ENCODE measurements at places on chromosomes 3 and 15.

GRCh38 chr3:114454551-114455251 is 160.9 kb downstream of the TIGIT start:
- DNase-seq: no peak

GRCh38 chr3:12994607-12995388 is 78.4 kb downstream of the IQSEC1 start:
- peak; percentile 34 for DNase-seq

- no peak for DNase-seq
Measured at GRCh38 chr3:16801223-16801622, 83.5 kb upstream of the PLCL2 start.

DNA sequence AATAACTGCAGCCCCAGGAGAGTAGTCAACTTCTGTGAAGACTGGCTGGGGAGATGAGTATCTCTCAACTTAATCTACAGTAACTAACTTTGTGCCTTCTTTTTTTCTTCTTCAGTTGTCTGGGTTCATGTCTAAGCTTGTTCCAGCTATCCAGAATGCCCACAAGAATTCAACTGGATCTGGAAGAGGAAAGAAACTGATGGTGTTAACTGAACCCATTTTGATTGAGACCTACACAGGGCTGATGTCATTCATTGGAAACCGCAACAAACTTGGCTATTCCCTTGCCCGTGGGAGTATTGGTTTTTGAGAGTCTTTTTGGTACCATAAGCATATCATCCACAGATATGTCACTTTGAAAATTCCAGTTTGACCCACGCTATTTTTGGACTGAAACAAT is 148.7 kb downstream of the TPRG1 start:
- DNase-seq: no peak

DNA sequence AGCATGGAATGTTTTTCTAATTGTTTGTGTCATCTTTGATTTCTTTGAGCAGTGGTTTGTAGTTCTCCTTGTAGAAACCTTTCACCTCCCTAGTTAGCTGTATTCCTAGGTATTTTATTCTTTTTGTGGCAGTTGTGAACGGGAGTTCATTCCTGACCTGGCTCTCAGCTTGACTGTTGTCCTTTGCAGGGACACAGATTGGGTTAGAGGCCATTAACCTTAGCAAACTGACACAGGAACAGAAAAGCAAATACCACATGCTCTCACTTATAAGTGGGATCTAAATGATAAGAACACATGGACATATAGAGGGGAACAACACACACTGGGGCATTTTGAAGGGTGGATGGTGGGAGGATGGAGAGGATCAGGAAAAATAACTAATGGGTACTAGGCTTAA is 52.2 kb upstream of the RORA start:
- DNase-seq: no peak

DNA sequence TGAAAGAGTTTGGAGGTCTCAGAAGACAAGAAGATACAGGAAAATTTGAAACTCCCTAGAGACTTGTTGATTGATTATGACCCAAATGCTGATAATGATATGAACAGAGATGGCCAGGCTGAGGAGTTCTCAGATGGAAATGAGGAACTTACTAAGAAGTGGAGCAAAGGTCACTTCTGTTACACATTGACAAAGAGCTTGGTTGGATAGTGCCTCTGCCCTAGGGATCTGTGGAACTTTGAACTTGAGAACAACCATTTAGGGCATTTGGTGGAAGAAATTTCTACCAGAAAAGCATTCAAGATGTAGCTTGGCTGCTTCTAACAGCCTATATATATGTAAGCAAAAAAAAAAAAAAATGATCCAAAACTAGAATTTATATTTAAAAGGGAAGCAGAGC is 48.9 kb upstream of the NAALADL2 start:
- DNase-seq: no peak

DNA sequence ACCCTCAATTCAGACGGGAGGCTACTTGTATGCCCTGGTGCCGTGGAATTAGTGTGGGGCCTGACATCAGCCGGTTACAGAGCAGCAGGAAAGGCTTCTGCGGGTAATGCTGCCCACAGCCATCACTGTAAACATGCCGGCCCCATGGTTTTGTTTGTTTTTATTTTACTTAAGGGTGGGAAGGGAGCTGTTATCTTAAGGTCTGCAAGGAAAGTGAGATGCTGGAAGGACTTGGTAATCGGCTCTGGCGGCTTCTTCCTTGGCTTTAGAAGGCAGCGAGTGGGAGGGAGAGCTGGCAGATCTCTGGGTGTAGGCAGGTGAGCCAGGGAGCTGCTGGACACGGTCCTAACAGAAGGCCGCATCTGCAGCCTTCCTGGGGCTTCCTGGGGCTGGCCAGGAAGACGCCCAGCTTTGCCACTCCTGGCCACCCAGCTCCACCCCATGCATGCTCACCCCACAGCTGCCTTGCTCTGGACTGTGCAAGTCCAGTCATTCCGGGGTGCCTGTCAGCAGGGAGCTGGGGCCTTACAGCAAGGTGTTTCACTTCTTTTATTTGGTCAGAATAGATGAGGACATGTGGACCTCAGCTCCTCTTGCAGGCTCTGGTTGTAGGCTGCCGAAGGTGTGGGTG is 54.1 kb upstream of the FURIN start:
- no peak for DNase-seq

DNA sequence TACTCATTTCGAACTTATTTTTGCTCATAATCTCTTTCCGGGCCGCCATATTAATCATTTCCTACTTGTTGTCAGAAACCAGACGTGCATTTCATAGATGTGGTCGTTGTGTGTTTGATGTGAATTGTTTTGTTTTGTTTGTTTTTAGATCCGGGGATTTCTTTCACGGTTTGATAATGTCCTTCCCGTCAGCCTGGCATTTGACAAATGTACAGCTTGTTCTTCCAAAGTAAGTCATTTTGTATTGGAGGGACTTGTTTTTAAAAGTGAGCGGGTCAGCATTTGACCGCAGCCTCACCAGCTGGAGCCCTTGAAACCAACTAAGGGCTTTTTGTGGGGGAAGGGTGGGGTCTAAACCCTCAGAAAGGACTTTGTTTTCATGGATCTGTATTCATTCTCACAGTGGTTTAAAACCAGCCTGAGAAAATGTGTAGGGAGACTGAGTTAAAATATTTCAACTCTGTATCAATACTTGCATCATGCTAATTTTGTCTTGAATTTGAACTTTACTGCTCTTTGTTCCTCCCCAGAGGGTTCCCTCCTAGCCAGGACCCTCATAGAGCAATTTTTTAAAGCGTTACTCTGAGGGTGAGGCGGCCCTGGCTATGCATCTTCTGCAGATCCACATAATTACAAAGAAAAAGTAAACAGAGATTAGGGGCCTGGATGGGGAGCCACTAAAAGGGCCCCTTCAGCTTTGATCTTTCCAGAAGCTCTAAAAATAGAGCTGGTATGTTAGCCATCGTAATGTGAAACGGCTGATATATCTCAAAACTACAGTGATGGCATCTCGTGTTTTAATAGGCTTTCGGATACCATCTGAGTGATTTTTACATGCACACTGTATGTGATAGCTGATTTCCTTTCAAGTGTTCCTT is 107.9 kb downstream of the ATG7 start:
- DNase-seq: no peak

DNA sequence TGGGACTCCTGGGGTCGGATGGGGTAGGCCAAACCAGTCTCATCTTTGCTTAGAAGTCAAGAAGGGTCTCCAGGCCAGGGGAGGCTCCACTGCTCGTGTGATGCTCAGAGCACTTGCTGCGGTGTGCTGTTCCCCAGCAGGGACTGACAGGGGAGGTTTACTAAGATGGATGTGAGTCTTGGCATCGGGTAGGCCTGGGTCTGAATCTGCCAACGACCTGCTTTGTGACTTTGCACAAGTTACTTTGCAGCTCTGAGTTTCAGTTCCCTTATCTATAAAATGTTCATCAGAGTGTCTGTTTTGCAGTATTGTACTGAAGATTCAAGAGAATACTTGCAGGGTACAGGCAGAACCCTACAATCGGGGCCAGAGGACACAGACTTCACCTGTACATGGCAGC is 17.3 kb upstream of the CDCP1 start:
- DNase-seq: no peak

- DNase-seq: no peak
Measured at GRCh38 chr3:177721864-177722785, 524.8 kb upstream of the TBL1XR1 start.

GRCh38 chr3:172654470-172654869 is 56.4 kb downstream of the NCEH1 start:
- DNase-seq: no peak

DNA sequence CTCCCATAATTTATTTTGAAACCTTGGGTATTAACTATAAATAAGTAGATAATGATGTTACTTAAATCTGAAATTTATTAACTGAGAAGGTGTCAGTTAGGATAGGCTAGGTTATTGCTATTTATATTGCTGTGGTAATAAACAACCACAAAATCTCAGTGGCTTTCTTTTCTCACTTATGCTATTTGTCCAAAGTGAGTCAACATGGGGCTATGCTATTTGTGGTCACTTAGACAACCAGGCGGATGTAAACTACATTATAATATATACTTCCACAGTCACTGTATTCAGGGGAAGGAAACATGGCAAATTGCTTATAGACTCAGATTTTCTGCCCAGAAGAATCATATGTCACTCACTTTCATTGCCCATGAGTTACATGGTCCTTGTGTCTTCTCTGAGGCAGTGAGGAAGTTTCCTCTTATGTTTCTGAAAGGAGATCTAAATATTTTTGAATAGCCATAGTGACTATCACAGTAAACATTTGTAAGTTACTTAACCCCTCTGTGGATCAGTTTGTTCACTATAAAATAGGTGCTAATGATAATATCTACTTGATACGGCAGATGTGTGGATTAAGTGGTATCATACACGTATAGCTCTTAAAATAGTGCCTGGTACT is 19.8 kb downstream of the HMG20A start:
- DNase-seq: no peak

- DNase-seq: no peak
Measured at GRCh38 chr3:60588806-60589205, 662.4 kb downstream of the FHIT start.

DNA sequence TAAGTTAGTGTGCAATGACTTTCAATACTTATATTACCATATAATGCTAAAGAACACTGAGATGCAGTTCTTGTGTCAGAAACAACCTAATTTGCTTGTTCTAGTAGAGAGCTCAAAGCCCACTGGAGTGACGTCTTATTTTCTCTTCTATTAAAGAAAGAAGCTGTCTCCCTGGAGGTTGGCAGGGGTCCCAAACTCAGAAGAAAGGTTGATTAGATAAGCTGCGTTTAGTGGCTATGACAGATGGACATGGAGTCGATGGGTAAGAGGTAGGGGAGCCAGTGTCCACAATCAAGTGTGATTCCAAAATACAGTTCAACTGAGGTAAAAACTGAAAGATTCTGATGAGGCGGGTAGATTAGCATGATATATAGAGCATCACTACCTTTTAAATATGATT is 363.6 kb downstream of the NLGN1 start:
- no peak for DNase-seq

- no peak for DNase-seq
Measured at GRCh38 chr15:62637574-62637897, 405.0 kb upstream of the TPM1 start.

GRCh38 chr3:72582963-72583362 is 265.3 kb downstream of the SHQ1 start:
- DNase-seq: no peak

DNA sequence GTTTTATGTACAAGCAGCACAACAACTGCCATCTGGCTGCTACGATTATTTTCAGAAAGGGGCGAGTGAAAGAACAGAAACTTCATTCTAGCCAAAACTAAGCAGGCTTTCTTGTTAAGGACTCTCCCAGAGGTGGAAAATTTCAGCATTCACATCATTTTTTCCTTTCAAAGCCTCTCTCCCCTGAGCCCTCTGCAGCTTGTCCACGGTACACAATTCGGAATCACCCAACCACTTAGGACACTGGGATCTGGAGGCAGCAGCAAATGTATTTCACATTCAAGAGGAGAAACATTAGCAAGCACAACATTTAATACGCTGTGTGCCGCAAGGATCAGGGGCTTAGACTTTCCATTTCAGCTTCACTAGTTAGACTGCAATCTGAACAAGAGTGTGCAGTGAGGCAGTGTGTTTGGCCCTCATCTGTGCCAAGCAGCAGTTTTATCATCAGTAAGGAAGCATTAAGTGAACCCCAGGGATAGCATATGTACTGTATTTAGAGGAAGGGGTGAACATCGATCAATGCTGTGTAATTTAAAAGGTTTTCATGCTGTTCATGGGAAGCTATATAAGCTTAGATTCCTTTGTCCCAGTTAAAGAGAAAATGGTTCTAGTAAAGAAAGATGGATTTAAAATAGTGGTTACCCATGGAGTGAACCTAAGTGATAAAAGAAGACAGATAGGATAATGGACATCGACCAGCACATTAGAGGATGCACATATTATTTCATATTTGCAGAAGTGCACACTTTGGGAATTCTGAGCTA is 504.9 kb downstream of the TBL1XR1 start:
- no peak for DNase-seq

DNA sequence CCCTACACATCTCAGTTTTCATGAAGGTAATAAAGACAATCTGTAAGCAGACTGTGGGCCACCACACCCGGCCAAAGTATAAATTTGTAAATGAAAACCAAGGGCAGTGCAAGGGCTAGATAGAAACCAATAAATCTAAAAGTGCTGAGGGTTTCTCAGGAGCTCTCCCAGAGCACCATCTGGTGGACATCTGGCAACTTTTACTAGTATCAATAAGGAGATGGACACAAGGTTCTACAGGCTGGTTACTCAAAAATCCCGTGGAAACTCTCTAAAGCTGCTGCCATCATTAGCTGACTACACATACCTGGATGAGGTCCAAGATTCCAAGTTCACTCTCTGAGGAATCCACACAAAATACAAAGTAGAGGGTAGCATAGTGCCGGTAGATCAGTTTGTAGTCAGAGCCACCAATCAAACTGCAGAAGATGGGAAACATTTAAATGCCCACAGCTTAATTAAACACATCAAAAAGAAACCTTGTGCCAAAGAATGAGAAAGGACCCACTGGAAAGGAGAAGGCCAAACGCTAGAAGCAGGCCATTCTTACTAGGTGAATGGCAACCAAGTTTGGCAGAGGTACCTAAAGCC is 5.5 kb downstream of the AP3S2 start:
- peak; percentile 67 for DNase-seq

DNA sequence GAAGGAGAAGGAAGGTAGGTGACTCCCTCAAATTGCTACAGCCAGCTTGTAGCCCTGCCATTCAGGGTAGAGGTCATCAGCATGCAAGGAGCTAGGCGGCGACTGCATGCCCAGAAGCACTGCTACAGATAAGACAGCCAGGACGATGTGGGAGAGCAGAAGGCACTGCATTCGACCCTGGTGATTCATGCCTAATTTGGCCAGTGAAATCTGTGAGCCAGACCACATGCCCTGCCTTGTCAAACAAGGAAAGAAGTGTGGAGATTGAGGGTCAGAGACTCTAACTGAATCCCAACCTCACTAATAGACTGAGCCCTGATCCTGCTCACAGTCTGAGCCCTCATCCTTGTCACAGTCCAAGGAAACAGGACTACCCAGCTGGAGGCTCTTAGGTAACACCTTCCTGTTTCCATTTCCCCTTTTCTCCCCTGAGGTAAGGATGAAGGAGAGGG is 86.6 kb downstream of the LINGO1 start:
- DNase-seq: no peak

DNA sequence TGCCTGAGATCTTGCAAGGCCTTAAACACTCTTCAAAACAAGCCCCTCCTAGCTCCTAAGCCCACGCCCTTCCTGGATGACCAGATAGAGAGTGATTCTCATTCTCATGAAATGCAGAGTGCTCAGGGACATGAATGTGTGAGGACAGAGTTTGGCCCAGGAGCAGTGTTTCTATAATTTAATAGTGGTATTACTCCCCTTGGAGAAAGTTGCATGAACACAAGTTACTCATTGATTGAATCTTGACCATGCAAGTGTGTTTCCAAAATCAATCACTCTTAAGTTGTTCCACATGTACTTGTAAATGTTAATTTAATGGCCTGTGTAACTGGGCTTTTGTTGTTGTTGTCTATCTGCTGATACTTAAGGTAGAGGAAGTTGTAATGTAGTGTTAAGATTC is 181.6 kb downstream of the ADAMTSL3 start:
- DNase-seq: no peak

All from BJ (cell line).